ENCODE measurements at places on chromosomes 4 and X. TPM values are rescaled to one million over a fixed set of nuclear protein-coding genes. Genes with fewer than 3 reads are reported as not detected.

The RIBC1 gene
- total RNA-seq: 0.64 TPM

The GCNA gene
- 2.5 TPM for total RNA-seq

- H3K27me3 ChIP-seq: no peaks in the 10 kb centered on the region
- H3K27ac ChIP-seq: no peak overlapping the region
- no peak for DNase-seq
Observed at GRCh38 chr4:97987019-97987648, 156.1 kb downstream of the STPG2 start.

DNA sequence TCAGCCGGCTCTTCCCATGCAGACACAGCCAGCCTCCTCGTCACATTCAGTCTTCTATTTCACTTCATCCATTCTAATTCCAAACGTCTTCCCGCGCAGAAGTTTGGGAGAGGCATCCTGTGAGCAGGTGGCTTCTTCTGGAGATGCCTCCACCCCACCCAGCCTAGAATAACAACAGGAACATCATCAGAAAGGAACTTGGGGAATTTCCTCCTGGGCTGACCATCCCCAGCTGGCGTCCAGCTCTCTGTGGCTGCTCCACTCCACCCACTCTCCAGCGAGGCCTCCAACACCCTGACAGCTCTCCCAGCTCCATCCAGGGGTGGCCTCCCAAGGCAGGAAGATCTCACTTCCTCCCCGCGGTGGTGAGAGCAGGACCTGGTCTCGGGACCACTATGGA lies 5.5 kb upstream of the C4orf50 start:
- H3K27ac ChIP-seq: no peak overlapping the region
- DNase-seq: no peak
- peaks cover 15% of the 10 kb centered on the region for H3K4me1 ChIP-seq
- peaks cover 7% of the 10 kb centered on the region for H3K27me3 ChIP-seq
- H3K36me3 ChIP-seq: peaks cover 8% of the 10 kb centered on the region

GRCh38 chr4:15656038-15656470 lies 897 bp upstream of the FBXL5 start:
- H3K27ac ChIP-seq: peak overlapping the region; percentile 99
- peak overlapping the region; percentile 93 for H3K4me3 ChIP-seq
- peaks cover 11% of the 10 kb centered on the region for H3K27me3 ChIP-seq
- no peaks in the 10 kb centered on the region for H3K36me3 ChIP-seq

DNA sequence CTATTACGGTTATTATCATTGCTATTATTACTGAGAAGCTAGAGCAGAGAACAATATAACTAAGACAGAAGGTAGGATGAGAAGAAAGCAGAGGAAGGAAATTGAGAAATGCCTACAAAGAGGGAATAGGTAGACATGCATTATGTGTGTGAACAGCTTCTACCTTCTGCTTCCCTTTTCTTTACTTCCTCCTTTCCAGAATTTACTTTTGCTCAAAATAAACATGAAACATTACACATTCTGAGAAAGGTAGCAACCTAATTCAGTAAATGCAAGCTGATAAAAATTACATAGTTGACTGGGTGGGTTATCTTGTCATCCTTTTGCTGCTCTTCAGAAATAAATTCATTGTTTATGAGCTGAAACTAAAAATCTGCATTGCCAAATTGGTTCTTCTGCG lies 54.6 kb downstream of the AMOT start:
- no peak for DNase-seq
- peaks cover 5% of the 10 kb centered on the region for H3K36me3 ChIP-seq
- no peak overlapping the region for H3K4me3 ChIP-seq

DNA sequence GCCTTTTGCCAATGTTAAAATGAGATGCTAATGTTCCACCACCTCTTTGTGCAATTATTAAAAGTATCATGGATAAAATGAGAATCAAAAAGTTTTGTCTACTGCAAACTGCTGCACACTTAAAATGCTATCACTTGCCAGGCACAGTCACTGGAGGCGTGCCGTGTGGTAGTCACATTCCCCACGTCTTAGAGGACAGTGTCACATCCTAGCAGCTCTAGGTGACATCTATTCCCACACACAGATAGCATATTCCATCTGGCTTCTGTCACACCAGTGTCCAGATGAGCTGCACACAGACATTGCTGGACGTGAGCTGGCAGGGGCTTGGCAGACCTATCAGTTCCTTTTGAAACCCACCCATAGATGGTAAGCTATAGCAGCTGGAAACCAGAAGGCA lies 47.0 kb downstream of the NSG1 start:
- peaks cover 10% of the 10 kb centered on the region for H3K4me1 ChIP-seq
- H3K27ac ChIP-seq: no peak overlapping the region
- H3K36me3 ChIP-seq: no peaks in the 10 kb centered on the region
- H3K4me3 ChIP-seq: no peak overlapping the region

- H3K4me3 ChIP-seq: no peak overlapping the region
- H3K4me1 ChIP-seq: no peaks in the 10 kb centered on the region
- DNase-seq: no peak
- H3K27ac ChIP-seq: no peak overlapping the region
- peaks cover 5% of the 10 kb centered on the region for H3K27me3 ChIP-seq
Observed at GRCh38 chrX:14817571-14817970, 55.3 kb downstream of the FANCB start.

- peaks cover 5% of the 10 kb centered on the region for H3K36me3 ChIP-seq
- H3K4me3 ChIP-seq: no peak overlapping the region
- DNase-seq: no peak
- peaks cover 5% of the 10 kb centered on the region for H3K27me3 ChIP-seq
- H3K27ac ChIP-seq: no peak overlapping the region
- H3K4me1 ChIP-seq: peaks cover under 1% of the 10 kb centered on the region
Observed at GRCh38 chr4:25081866-25082471, 51.2 kb upstream of the LGI2 start.

DNA sequence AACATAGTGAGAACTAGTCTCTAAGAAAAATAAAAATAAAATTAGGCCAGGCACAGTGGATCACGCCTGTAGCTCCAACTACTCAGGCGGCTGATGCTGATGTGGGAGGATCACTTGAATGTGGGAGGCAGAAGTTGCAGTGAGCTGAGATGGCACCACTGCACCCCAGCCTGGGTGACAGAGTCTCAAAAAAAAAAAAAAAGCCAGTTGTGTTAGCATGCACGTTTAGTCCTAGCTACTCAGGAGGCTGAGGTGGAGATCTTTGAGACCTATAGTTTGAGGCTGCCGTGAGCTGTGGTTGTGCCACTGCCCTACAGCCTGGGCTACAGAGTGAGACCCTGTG lies 2.5 kb downstream of the DCK start:
- no peak for DNase-seq
- no peaks in the 10 kb centered on the region for H3K27me3 ChIP-seq
- H3K4me3 ChIP-seq: no peak overlapping the region
- peaks cover 10% of the 10 kb centered on the region for H3K36me3 ChIP-seq
- no peak overlapping the region for H3K27ac ChIP-seq

- H3K27me3 ChIP-seq: peaks cover 7% of the 10 kb centered on the region
- no peaks in the 10 kb centered on the region for H3K36me3 ChIP-seq
- H3K4me1 ChIP-seq: peaks cover 32% of the 10 kb centered on the region
- no peak for DNase-seq
- H3K27ac ChIP-seq: peak overlapping the region; percentile 71
Observed at GRCh38 chr4:152102436-152103000, 341.7 kb upstream of the GATB start.

The EXOC1L gene
- total RNA-seq: 0.83 TPM

The DKK2 gene
- not detected for total RNA-seq

DNA sequence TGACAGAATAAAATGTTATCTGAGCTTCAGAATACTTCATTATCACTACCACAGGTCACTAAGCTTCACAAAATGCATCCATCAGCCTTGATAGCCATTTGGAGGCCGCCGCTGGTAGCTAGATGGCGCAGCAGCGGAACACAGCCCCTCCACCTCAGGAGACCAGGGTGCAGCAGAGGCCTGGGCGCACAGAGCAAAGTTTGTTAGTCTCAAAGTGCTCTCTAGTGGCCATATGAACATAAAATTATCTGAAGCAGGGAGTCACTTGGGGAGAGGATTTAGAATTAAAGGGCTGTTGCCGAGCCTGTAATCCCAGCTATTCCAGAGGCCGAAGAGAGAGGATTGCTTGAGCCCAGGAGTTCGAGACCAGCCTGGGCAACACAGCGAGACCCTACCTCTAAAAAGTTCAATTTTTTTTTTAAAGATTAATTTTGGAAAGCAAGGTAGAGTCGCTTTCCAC lies 8.1 kb upstream of the DCTD start:
- no peaks in the 10 kb centered on the region for H3K4me1 ChIP-seq
- H3K36me3 ChIP-seq: no peaks in the 10 kb centered on the region
- H3K27me3 ChIP-seq: no peaks in the 10 kb centered on the region
- no peak overlapping the region for H3K27ac ChIP-seq
- H3K4me3 ChIP-seq: no peak overlapping the region

The ETDB gene
- not detected for total RNA-seq

The CSAG2 gene
- not detected for total RNA-seq

GRCh38 chrX:39888730-39889129 lies 209.0 kb downstream of the BCOR start:
- H3K4me3 ChIP-seq: no peak overlapping the region
- DNase-seq: no peak
- H3K36me3 ChIP-seq: no peaks in the 10 kb centered on the region
- peaks cover 2% of the 10 kb centered on the region for H3K4me1 ChIP-seq
- H3K27ac ChIP-seq: no peak overlapping the region

GRCh38 chr4:14877246-14878225 lies 124.7 kb upstream of the CPEB2 start:
- H3K4me1 ChIP-seq: no peaks in the 10 kb centered on the region
- DNase-seq: no peak
- no peak overlapping the region for H3K4me3 ChIP-seq
- H3K36me3 ChIP-seq: no peaks in the 10 kb centered on the region

DNA sequence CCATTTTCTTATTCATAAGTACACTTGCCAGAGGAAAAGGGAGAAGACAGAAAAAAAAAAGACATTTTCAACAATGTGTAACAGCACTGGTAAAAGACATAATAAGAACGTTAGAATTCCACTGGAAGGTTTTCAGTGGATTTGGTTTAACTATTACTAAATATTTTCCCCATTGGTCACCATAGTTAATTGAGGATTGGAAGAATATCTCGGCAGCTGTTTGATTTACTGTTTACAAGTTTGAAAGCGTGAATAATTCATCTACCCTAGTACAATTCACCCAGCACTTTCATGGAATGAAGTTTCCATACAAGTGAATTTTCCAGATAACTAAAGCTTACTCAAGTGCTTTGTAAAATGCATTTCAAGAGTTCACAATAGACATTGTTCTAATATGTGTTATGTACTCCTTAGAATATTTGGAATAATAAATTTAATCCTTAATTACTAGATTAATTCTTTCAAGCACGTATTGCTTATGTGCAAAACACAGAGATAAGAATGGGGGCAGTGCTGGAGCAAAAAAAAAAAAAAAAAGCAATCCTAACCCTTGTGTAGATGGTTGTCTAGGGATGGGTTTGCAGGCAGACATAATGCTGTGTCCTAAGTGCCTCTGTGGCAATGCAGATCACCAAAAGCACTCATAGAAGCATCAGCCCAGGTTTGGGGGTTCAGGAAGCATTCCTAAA lies 57.1 kb downstream of the ENPEP start:
- peaks cover 6% of the 10 kb centered on the region for H3K36me3 ChIP-seq
- H3K4me3 ChIP-seq: no peak overlapping the region
- no peaks in the 10 kb centered on the region for H3K27me3 ChIP-seq
- no peak overlapping the region for H3K27ac ChIP-seq
- no peaks in the 10 kb centered on the region for H3K4me1 ChIP-seq

The BMP3 gene
- 1.8 TPM for total RNA-seq
